IMR-90 (cell line): ENCODE measurements at places on chromosomes 12 and 14.

GRCh38 chr12:57479043-57479375, 657 bp downstream of the ARHGAP9 start:
- no peak for DNase-seq

GRCh38 chr12:85004204-85004603, 31.9 kb downstream of the TSPAN19 start:
- no peak for DNase-seq

GRCh38 chr12:48925304-48926011, at the start of gene FKBP11:
Gene FKBP11 (minus strand): TSS chr12:48925492. CDS start chr12:48925428, 64 bp downstream.
- DNase-seq: peak; percentile 26

DNA sequence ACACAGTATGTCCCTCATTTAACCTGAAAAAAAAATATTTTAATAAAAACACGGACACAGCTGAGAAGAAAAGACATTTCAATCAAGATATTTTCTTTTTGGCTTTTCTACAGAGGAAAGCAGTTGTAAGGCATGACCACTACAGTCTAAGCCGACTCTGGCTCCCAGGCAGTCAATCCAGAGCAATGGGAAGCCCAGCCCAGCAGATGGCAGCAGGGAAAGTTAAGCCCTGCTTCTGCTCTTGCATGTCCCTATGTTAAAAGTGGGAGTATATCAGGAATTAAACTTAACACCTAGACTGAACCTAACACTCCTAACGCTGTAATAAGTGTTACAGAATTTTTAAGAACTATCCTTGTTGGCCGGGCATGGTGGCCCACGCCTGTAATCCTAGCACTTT, 19.5 kb upstream of the HAL start:
- DNase-seq: peak; percentile 22

DNA sequence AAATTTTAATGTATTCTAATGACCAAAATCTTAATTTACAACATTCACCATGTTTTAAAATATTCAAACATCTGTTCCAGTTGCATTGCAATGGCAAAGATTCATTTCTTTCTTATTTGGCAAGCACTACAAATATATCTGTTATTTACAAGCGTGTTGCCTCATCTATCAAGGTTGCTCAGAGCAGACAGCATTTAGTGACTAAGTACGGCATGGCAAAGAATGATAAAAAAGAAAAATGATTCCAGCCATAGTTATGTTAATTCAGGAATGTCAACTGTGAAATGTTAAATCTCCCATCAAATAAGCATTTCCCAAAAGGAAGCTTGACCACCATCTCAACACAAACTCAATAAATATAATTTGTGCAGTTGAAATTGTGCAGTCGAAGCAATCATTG, 312.1 kb downstream of the SEC23A start:
- no peak for DNase-seq

GRCh38 chr14:103408491-103409155, 23.4 kb downstream of the MARK3 start:
- DNase-seq: peak; percentile 13

GRCh38 chr14:78690836-78691235, 520.7 kb downstream of the NRXN3 start:
- no peak for DNase-seq

DNA sequence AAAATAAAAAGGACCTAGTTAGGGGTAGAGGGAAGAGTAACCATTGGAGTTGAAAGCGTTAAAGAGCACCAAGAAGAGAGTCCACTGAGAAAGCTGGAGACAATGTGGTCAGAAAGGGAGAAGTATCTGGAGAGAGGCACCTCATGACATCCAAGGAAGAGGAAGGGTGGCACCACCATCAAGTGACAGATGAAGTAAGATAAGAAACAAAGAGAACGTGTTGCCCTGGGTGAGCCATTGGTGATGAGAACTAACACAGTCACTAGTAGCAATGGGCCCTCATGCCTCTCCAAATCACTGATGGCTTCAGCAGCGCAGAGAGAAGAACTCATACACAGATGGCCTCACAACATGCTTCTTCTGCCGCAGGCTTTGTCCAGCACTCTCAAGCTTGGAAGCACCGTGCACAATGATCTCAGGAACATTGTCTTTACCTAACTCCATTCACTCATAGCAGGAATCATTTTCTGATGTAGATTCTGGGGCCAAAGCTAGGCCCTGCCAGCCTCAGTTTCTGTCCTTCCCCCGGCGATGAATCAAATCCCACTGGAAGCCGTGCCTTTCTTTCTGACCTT, 252.9 kb downstream of the DPF3 start:
- DNase-seq: no peak

DNA sequence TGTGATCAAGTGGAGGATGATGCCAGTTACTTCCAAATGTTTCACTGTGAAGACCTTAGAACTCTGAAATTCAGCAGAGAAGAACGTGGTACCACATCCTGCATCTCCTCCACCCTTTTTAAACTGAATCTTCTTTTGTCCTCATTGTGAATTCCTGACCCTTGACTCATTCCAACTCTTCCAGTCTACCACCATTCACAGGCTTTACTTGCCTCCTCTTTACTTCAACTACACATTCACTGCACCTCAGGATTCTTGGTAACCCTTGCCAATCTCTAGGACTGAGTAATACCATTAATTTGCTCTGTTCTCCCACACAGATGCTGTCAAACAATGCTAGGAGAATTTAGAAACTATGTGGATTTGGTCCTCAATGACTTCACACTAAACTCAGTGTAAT, 37.3 kb downstream of the PPP1R12A start:
- peak; percentile 95 for DNase-seq

- peak; percentile 58 for DNase-seq
Observed at GRCh38 chr12:39764944-39765560, 145.4 kb upstream of the ABCD2 start.

GRCh38 chr12:117162167-117162539, 28.1 kb downstream of the FBXO21 start:
- DNase-seq: no peak

GRCh38 chr12:63846238-63846967, 1.9 kb downstream of the SRGAP1 start:
- DNase-seq: no peak

DNA sequence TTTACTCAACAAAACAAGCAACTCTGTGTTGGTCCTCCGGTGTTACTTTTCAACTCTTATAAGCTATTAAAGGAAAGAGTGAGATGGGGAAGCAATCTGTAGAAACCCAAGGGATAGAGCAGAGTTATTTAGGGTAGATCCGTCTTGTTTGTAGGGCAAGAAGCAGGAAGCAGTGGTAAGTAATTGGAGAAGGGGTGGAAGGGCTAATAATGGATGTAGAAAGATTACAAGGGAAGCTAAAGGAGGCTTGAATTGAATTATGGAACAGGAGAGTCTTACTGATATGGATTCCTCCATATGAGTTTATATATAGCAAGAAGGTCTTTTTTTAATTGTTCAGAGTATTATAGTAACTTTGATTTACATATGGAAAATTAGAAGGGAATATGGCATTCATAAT, 72.7 kb downstream of the MNAT1 start:
- no peak for DNase-seq

DNA sequence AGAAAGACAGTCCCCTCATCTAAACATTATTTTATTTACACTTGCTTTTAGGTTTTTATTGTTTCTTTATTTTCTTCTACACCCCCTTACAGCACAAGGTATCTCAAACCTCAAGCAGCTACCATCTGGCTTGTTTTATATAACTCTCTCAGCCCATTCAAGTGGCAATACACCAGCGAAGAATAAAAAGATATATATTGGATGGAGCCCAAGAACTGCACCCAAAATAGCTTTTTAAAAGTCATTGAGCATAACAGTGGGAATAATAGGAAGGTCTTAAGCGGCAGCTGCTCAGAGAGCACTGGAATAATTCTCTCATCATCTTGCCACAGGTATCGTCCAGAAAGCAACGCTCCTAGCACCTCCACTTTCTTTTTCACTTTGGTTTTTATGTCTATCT, 322.5 kb downstream of the SYT1 start:
- no peak for DNase-seq

- no peak for DNase-seq
Observed at GRCh38 chr12:42296503-42297109, 29.3 kb downstream of the ZCRB1 start.

DNA sequence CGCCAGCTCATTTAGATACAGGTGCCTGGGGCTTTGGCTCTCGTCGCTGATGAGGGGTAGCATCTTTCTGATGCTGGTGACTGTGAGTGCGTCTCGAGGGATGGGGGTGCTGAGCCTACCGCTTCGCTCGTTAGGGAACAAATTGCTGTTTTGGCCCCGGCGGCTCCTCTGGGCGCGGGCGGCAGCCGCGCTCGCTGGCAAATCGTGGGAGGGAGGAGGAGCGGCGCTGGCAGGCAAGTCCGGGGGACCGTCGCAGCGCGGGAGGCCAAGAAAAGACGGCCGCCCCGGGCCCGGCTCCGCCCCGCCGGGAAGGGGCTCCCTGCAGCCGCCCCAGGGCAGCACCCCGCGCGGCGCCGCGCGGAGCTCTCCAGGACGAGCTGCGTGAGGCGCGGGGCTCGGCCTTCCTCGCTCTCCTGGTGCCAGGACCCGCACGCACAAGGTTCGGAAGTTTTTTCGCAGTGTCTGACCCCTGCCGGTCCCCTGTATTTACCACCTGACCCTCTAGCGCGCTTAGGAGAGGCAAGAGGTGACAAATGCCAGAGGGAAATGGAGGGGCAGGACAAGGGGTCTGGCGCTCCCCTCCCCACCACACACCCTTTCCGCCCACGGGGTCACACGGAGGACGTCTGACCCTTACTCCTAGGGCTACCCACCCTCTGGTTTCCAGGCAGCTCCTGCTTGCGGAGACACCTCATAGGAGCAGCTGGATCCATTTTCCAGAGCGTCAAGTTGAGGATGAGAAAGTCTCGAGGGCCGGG, 899 bp upstream of the KCNH3 start:
- no peak for DNase-seq

DNA sequence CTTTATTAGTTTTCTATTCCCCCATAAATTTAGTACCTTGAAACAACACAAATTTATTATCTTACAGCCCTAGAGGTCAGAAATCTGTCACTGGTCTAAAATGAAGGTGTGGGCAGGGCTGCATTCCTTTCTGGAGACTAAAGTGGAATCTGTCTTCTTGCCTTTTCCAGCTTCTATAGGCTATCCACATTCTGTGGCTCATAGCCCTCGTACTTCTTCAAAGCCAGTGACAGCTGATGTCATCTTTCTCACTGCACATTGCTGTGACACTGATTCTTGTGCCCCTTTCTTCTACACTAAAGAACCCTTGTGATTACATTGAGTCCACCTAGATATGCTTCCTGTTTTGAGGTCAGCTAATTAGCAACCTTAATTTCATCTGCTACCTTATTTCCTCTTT, 23.2 kb upstream of the DCN start:
- no peak for DNase-seq
